Stimulated activated CD8-positive, alpha-beta memory T cell treated with anti-CD3 and anti-CD28 coated beads, Interleukin-4, amount 100 ng/mL, for 1 hour (primary cell): ENCODE measurements at places on chromosomes 2 and 18.

DNA sequence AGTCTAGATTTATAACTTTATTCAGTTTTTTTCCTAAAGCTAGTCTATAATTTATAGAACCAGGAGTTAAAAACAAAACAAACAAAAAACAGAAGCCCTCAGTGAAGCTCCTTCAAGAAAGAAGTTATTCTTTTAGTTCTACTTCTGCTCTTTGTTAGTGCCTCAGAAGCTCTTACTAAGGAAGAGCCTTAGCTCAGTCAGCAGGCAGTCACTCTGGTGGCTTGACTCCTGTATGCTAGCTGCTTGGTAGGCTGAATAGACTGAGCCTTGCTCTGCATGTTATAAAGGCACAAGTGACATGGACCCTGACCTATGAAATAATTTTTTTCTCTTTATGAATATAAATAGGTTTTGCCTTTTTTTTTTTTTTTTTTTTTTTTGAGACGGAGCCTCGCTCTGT is 24.8 kb downstream of the NCOA1 start:
- DNase-seq = no peak

GRCh38 chr2:19894134-19894792 is 7.5 kb downstream of the TTC32 start:
- no peak for DNase-seq

GRCh38 chr18:23232331-23232730 is 97.0 kb downstream of the CABLES1 start:
- no peak for DNase-seq

GRCh38 chr2:201983174-201983573 is 50.5 kb upstream of the FZD7 start:
- no peak for DNase-seq

DNA sequence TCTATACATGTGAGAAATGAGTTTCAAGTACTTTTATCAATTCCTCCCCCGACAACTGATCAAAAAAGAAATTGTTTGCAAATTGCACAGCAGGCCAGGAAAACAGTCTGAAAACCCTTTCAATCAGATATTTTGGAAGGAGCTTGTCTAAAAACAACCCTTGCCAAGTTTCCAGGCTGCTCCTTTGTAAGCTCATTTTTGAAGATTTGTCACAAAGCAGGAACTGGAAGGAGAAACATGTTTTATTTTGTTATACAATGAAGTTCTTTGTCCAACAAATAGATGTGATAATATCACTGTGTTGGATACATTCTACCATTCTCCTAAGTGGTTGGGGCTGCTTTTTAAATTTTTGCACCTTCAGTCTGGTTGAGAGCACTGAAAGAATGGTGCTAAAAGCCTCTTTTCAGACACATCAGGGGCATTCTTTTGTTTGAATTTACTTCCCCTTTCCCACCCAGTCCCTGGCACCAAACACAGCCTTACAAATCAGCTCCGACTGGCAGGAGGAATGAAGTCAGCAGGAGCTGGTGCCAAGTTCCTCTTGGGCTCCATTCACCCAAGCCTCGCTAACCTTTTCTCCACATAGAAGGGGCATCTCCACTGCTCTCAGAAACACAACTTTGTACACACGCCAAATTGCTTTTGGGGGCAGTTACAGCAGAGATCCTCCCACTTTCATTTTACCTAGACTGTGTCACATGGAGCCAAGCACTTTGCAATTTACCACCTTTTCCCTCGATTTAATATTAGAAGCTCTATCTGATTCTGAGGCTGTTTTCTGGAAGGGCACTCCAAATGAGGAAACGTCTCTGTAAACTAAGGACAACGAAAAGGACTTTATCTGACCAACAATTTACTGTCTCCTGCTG is 88.0 kb downstream of the C1D start:
- DNase-seq = no peak

DNA sequence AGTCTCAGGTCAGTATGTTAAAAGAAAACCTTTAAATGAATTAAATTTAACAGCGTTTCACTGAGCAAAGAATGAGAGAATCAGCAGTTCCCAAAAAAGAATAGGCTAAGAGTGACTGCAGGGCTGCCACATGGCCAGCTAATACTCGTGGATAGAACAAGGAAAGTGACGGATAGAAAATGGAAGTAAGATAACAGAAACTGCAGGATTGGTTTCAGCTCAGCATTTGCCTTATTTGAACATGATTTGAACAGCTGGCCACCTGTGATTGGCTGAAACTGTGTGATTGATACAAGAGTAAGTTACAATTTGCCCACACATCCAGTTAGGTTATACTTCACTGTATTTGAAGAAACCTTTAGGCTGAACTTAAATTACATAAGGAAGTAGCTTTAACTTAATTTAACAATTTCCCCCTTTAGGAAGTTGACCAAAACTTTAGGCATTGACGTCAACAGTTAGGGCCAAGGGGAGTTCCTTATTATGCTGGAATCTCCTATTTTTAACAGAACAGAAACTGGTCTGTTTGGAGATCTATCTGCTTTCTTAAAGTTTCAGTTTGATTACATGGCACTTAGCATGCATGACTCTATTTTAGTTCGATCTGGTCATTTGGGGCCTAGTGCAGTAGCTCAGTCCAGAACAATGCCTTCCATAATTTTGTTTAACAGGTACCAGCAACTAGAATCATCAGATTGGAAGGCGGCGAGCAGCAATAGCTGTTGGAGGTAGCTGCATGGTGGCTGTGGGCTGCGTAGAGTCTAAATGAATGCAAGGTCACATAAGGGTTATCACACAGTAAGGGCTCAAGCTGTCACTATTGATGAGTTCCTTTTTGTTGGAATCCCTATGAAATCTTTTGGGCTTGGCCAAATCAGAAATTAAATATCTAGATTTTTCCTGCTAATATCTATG is 143.4 kb downstream of the TRIM43 start:
- DNase-seq = no peak

- DNase-seq = no peak
Measured at GRCh38 chr18:54824761-54825160, 3.5 kb upstream of the RAB27B start.

DNA sequence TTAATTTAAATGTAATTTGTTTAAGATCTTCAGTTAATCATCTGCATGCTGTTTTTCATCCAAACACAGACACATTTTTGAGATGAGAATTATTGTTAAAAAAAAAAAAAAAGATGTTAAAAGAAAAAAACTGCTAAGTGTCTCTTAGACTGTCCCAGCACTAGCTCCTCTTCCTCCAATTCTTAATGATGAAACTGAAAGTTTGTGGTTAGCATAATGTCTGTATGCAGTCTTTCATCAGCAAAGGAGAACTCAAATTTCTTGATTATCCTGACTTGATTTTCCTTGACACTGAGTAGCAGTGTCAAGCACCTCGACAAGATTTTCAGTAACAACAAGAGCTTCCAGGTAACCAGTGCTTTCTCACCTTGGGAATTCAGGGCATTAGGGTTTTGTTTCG is 274.4 kb downstream of the LRRTM1 start:
- no peak for DNase-seq

DNA sequence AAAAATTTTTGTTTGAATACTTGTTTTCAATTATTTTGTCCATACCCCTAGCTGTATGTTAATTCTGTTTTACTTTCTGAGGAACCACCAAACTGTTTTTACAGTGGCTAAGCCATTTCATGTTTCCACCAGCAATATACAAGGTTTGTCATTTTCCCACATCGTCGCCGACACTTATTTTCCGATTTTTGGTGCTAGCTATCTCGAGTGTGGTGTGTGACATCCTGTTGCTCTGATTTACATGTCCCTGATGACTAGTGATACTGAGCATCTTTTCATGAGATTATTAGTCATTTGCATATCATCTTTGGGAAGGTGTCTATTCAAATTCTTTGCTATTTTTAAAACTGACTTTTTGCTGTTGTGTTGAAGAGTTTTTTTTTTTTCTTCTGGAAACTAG is 7.2 kb upstream of the GPC1 start:
- DNase-seq = no peak

GRCh38 chr2:108594982-108595464 is 60.8 kb downstream of the LIMS1 start:
- DNase-seq = no peak

- no peak for DNase-seq
Measured at GRCh38 chr2:185227391-185227790, 511.2 kb upstream of the FSIP2 start.

- no peak for DNase-seq
Measured at GRCh38 chr2:30248791-30249190, 17.5 kb downstream of the LBH start.

- no peak for DNase-seq
Measured at GRCh38 chr2:190889175-190889943, 8.7 kb downstream of the GLS start.
